Right cardiac atrium (tissue), 5 donors: ENCODE measurements at places on chromosomes 2 and 18.
A peak's percentile ranks its signal among the peaks of the same experiment; 100 is the strongest.

GRCh38 chr2:8165550-8165949 is 516.3 kb upstream of the ID2 start:
- no peak for DNase-seq

- DNase-seq: no peak
These were observed 33.0 kb upstream of the PTH2R start for GRCh38 chr2:208373460-208374089.

- DNase-seq: no peak
These were observed 1473.2 kb downstream of the LRP1B start for GRCh38 chr2:140657657-140658056.

DNA sequence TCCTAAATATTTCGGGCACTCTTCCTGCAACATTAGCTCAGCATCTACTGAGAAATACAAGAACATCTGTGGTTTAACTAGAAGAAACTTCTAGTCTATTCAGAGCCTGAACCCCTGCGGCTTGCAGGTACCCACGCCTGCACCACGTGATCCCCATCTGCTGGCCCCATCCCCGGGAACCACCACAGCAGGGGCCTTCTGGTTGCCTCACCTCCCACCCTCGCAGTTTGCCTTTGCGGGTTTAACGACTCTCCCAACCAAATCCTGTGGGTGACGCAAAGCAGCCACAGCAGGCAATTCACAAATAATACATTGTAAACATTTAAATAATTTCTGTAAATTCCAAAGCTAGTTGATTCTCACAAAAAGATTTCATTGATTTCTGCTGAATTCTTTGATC is 90.2 kb upstream of the TMEM18 start:
- DNase-seq: no peak

DNA sequence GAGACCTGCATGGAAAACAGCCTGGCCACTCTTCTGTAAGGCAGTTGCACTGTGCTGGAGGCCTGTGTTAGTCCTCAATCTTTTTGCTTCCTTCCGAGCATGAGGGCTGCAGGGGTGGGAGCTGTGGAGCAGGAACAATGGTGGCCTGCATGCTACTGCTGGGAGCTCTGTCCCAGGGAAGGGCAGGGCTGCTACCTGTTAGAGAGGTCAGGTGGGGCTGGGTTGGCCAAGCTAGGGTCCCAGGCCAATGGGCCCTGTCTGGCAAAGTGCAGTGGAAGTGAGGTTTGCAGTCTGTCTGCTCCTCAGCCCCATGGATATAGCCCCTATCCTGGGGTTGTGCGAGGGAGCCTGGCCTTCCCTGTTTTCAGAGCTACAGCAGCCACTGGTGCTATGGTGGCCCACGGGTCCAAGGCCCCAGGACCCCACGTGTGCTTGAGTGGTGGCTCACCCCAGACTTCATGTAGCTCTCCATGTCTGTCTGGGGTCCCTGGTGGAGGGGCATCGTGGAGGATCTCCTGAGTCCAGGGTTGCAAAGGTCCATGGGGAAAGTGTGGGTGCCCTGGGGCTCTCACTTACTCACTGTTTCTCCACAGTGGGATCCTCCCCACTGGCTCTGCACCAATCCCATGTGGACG is 1212.6 kb upstream of the NXPH2 start:
- DNase-seq: no peak

GRCh38 chr18:24157855-24158254 is 19.0 kb downstream of the CABYR start:
- no peak for DNase-seq

DNA sequence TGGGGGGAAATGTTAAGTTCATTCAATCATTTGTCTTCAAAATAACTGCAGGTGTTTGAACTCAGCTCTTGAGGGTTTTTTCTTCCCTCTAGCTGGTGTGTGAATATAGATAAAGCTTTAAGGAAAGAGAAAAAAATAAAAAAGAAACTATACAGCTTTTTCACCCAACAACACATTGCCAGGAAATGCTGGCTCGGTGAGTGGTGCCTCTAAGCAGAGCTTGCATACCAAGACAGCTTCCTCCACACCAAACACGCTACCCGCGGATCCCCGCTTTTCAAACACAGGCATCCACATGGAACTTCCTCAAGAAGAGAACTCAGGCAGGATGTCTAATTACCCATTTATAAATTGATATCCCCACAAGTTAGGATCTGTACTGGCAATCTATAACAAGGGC is 69.8 kb upstream of the TANK start:
- DNase-seq: peak; percentile 41
